NCI-H1436 (cell line): ENCODE measurements at places on chromosomes 2 and 18.

- DNase-seq, result no peak
Observed at GRCh38 chr18:45876161-45876560, 50.7 kb downstream of the SIGLEC15 start.

DNA sequence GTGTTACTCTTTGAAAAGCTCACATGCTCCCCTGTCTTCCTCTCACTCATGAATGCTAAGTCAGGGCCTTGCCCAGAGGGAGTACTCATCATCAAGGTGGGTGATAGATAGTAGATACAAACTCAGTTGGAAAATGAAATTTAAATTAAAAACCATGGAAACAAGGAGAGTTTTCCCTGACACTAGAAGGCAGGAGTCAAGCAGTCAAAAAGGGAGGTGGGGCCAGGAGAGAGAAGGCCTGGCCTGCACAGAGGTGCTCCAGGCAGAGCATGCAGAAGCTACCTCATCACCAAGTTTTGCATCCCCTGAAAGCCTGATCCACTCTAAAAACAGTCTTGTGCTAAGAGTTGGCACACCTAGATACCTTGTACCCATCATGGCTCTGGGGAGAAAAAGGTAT lies 143.7 kb downstream of the MYO5B start:
- no peak for DNase-seq

- DNase-seq, result no peak
Observed at GRCh38 chr2:97848306-97848705, 134.9 kb downstream of the ZAP70 start.

GRCh38 chr18:48756511-48757226 lies 194.1 kb downstream of the SMAD7 start:
- no peak for DNase-seq

DNA sequence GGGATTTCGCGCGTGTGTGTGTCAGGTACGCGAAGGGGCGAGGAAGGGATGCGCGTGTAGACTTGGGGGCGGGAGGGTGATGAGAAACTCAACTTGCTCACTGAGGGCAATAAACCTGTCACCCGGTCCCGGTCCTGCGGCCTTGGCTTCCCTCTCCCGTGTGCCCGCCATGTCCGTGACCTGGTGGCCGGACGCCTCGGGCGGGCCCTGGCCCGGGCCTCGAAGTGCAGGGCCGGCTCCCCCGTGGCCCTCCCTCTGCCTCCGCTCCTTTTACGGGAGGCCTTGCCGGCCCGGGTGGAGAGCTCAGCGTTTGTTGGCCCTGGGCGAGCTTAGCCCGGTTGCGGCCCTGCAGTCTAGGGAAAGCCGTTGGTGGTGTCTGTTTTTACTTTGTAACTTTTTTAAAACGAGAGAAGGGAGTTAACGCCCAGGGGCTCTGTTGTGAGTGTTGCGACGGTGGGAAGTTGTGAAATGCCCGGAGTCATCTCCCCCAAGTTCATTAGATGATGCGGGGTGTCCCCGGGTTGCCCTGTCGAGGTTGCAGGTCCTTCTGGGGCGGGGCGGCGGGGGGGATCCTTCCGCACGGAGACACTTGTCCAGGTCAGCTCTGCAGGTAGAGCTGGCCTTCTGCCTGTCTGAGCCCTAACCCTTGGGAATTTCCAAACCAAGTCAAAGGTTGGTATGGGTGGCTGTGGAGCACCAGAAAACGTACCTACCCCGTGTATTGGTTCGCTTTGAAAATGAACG lies 883 bp downstream of the SMCHD1 start:
- no peak for DNase-seq

DNA sequence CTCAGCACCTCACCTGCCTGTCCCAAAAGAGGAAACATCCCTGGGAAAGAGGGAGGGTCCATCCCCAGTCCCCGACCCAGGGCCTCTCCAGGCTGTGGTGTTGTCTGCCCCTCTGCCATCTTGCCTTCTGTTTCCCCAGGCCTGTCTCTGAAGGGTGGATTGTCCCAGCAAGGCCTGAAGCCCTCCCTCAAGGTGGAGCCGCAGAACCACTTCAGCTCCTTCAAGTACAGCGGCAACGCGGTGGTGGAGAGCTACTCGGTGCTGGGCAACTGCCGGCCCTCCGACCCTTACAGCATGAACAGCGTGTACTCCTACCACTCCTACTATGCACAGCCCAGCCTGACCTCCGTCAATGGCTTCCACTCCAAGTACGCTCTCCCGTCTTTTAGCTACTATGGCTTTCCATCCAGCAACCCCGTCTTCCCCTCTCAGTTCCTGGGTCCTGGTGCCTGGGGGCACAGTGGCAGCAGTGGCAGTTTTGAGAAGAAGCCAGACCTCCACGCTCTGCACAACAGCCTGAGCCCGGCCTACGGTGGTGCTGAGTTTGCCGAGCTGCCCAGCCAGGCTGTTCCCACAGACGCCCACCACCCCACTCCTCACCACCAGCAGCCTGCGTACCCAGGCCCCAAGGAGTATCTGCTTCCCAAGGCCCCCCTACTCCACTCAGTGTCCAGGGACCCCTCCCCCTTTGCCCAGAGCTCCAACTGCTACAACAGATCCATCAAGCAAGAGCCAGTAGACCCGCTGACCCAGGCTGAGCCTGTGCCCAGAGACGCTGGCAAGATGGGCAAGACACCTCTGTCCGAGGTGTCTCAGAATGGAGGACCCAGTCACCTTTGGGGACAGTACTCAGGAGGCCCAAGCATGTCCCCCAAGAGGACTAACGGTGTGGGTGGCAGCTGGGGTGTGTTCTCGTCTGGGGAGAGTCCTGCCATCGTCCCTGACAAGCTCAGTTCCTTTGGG lies 47.2 kb downstream of the BOLA3 start:
- DNase-seq, result no peak

DNA sequence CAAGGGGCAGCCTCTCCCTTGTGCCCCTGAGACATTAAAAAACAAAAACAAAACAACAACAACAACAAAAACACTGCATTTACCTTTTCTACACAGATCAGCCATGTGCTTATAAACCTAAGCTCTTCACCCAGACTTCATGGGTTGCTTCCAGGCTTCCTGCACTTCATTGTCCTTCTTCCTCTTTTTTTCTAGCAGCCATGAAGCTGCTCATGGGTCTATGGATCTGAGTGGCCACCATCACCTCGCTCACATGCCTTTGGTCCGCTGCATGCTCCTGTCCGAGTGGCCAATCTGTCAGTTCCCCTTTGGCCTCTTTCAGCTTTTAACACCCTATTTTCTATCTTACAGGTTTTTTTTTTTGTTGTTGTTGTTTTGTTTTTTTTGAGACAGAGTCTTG lies 9.0 kb upstream of the TET3 start:
- no peak for DNase-seq

DNA sequence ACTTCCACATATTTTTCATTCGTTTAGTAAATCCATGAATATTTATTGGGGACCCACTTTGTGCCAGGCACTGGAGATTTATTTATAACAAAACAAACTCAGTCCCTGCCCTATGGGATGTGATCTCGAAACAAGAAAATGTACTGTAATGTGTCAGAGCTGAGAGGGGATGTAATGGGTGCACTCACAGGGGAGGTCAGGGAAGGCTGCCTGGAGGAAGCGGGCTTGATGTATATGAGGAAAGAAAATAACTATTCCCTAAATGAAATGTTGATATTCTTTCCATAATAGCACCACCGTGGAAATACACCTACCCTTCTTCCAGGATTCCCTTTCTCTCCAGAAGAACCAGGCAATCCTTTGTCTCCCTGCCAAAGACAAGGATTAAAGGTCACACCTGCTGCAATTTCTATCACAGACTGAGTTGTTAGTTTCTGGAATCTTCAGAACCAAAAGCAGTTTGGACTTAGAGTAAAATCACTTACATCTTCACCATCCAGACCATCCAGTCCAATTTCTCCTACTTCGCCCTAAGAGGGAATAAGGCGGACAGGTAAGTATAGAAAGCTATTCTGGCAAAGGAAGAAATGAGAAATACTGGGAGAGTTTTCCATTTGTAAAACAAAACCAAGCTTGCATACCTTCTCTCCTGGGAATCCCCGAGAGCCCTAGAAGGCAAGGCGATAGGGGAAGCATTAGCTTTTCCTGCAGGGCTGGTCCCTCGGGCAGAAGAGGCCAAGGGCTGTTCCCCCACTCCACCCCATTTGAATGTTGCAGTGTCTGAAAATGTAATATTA lies 55.0 kb downstream of the COL6A3 start:
- no peak for DNase-seq

GRCh38 chr2:72947952-72948830 lies 30.9 kb downstream of the EMX1 start:
- DNase-seq, result no peak

DNA sequence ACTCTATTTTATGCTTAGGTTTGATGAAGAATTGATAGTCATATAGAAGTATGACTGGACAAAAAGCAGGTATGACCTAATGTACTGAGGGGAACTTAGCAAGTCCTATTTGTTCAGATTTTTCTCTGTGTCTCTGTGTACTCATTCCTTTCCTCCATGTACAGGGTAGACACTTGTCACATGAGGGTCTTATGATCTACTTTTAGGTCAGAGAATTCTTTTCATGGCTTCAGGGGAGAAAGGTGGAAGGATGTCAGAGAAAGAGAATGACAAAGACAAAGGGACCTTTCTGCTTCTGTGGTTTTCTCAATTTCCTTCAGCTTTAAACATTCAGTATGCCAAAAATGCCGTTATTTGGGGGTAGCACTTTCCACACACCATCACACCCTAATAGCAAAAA lies 181.6 kb downstream of the WDPCP start:
- DNase-seq, result no peak

GRCh38 chr2:146665800-146666199 lies 1179.0 kb upstream of the ACVR2A start:
- DNase-seq, result no peak

GRCh38 chr2:74835831-74836674 lies 2.1 kb downstream of the HK2 start:
- DNase-seq, result peak; percentile 53

GRCh38 chr2:193103064-193103463 lies 908.3 kb upstream of the TMEFF2 start:
- no peak for DNase-seq

GRCh38 chr2:160695402-160696086 lies 201.9 kb upstream of the RBMS1 start:
- peak; percentile 77 for DNase-seq

DNA sequence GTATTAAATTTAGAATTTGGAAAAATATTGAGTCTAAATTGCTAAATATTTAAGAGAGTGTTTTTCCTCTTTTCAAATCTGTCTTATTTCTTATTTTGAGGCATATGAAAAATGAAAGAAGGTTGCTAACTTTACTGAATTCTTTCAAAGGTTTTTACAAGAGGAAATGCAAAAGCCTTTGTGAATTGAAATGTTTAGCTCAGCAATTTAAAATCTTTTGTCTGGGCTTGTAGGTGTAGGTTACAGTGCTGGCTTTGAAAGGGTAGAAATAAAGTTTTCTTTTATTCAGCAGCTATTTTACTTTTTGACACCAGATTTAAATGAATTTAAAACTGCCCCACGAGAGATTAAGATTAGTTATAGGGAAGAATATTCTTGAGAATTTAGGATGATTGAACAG lies 192.0 kb downstream of the CDH7 start:
- DNase-seq, result no peak

GRCh38 chr18:9095297-9096006 lies 7.0 kb upstream of the NDUFV2 start:
- DNase-seq, result no peak

DNA sequence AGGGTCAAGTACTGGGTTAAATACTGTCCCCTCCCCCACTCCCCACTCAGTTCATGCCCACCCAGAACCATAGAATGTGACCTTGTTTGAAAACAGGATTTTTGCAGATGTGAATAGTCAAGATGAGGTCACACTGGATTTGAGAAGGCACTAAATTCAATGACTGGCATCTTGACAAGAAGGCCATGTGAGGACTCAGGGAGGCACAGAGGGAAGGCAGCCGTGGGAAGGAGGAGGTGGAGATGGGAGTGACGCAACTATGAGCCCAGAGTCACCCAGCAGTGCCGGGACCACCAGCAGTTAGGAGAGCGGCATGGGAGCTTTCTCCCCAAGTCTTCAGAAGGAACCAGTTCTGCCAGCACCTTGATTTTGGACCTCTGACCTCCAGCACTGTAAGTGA lies 257.3 kb downstream of the BCL2 start:
- DNase-seq, result no peak

DNA sequence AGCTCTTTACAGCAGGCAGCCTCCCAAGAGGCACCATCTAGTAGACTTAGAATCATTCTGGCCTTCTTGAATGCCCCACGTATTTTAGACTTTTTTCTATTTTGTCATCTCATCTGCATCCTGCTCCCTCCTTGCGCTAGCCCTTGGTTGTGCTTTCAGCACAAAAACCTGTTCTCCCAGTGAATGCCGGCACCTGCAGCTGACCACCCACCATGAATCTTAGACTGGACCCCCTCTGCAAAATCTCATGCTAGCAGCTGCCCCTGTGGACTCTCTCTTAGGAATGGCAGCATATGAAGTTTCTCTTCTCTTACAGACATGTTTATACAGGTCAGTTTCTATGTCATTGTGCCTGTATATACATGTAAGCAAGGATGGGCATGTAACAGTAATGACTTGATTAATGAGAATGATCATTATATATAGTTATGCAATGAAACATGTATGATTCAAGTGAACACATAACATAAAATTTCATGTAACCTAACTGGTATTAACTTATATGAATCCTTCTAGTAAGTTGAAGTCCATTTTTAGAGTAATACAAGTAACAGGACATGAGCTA lies 159.8 kb downstream of the SUCLG1 start:
- DNase-seq, result no peak

DNA sequence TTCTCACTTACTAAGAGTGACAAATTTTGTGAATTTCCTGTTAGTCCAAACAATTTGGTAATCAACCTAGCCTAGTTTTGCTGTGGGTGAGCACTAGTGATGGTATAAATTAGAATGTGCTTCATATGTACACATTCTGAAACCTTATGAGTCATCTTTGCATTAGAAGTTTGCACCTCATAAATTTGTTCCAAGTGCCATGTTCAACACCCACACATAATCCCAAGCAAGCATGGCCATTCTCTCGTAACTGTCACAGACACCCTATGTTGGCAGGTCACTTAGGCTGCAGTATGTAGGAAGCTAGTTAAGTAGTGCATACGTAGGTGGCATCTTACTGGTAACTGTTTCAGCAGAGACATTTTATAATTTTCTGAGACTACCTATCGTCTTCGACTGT lies 46.9 kb downstream of the NAB1 start:
- DNase-seq, result no peak

GRCh38 chr2:148049284-148049683 lies 28.4 kb downstream of the MBD5 start:
- DNase-seq, result no peak

DNA sequence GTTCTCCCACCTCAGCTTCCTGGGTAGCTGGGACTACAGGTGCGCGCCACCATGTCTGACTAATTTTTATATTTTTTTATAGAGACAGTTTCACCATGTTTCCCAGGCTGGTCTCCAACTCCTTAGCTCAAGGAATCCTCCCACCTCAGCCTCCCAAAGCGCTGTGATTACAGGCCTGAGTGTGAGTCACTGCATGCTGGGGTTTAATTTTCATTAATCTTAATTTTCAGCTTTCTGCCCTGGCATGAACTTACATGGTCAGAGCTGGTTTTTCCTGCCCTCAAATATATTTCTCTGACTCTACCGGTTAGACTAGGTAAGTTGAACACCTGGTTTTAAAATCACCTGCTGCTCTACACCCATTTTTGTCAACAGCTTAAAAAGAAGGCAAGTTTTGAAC lies 3.1 kb downstream of the MARCHF7 start:
- no peak for DNase-seq

- no peak for DNase-seq
Observed at GRCh38 chr2:119671016-119671415, 8.0 kb upstream of the TMEM177 start.
